ENCODE measurements at places on chromosomes 2 and 18. TPM values are rescaled to one million over a fixed set of nuclear protein-coding genes. Genes with fewer than 3 reads are reported as not detected.

L3MBTL4 gene
- 0.53 TPM for total RNA-seq

VWA3B gene
- total RNA-seq = not detected

- no peak for DNase-seq
These were observed 3.4 kb downstream of the DUSP19 start for GRCh38 chr2:183081911-183082310.

DNA sequence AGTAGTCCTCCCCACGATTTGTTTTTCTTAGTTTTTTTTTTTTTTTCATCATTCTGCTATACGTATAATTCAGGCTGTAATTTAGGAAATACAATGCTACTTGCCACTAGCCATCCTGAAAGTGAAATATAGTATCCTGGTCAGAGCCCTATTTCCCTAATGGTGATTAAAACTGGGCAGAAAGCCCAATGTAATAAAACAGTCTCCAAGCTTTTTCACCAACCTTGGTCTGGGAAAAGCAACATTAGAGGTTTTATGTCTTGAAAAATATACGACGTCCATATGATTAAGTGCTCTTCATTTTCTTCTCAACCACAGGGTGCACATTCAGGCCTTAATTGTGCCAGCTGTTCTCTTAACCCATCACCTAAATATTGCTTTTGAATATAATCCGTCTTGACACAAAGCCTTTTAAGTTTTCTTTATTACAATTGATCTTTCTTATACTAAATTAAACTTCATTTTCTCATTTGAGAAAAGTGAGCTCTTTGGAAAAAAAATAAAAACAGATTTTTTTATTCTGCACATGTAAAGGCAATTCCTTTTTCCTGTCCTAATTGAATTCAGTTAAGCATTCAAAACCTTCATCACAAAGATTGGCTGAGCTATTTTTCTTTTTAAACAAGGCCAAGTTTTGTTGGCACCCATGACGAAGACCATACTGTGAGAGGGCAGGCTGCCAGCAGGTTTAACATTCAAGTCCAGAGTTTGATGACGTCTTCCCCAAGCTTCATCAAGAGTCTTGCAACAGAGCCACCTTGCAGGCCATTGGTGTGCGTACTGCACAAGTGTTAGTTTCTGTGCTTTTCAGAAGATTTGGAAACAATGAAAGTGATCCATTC, 52.7 kb downstream of the MAP2 start:
- DNase-seq = peak; percentile 62

DNA sequence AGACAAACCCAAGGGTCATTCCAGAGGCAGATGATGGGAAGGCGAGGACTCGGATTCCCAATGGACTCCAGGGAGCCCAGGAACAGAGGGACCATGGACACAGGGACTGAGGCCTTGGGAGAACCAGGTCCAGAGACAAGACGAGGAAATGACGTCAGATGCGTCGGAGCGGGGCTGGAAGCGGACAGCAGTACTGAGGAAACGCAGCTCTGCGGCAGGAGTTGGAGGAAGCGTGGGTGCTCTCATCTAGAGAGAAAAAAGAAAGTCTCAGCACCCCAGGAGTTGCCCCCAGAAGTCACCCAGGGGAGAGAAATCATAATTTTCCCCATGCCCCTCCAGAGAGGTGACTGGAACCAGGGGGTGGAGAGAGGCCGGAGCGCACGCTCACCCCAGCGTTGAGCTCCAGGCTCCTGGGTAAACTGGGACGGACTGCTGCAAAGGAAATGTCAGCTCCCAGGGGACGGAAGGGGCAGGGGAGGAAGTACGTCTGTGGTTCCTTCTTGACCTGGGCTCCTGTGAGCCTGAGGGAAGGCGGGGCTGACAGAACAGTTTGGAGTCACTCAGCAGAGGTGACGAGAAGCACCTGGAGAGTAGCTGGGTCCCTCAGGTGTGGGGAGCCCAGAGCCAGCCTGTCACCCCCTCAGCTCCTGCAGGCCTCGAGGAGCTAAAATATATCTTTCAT, 44.7 kb downstream of the CMPK2 start:
- DNase-seq = no peak

GRCh38 chr2:242022550-242023290, 153.2 kb downstream of the RTP5 start:
- no peak for DNase-seq

GRCh38 chr2:134949981-134950708, 31.5 kb downstream of the CCNT2 start:
- DNase-seq = no peak

GRCh38 chr18:23673725-23674124, 11.0 kb upstream of the ANKRD29 start:
- no peak for DNase-seq
